ENCODE measurements at places on chromosomes 5 and 9.
A peak's percentile ranks its signal among the peaks of the same experiment; 100 is the strongest.

DNA sequence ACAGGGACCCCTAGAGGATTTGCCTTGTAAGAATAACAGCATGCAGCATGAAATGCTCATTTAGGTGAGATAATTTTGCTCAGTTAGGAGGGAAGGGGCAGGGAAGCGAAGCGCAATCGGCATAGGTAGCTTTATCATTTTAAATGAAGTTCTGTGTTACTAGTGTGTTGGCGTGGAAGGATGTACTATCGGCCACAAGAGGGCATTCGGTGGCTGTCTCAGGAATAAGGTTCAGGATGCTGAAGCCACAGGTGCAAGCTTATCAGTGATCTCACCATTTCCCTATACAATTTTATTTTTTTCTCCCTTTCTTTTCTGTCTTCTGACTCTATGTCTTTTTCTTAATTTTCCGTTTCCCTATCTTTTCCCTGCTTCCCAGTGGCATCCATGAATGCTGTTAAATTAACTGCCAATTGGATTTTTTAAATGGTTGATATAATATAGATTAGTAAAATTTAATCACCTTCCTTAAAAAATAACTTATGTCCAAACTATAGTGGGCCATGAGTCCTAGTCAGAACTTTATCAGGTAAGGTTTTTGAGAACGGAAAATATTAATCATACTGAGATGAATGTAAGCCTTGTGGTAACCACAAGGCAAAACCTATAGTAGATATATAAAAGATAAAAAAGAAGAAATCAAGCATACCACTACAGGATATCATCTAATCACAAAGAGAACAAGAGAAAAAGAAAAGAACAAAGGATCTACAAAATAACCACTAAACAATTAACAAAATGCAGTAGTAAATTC lies 1.2 kb upstream of the INSL6 start:
- peak; percentile 47 for DNase-seq

DNA sequence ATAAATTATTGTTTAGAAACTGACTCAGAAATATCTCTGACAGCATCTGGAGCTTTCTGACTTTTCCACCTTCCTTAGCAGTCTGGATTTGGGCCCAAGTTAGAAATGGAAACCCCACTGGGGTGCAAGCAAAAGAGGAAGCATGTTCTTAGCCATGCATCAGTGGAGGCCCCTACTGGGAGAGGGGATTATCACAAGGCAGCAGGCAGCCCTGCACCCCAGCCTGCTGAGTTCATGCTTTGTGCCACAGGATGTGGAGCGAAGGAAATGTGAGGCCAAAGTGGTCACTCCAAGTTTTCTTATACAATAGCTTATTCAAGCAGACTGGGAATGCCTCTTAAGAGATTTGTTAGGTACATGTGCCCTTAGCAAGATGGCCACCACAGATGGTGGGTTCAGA lies 146.5 kb upstream of the TLX3 start:
- DNase-seq, result peak; percentile 27

- peak; percentile 70 for DNase-seq
Observed at GRCh38 chr5:148687427-148687826, 33.1 kb upstream of the HTR4 start.

DNA sequence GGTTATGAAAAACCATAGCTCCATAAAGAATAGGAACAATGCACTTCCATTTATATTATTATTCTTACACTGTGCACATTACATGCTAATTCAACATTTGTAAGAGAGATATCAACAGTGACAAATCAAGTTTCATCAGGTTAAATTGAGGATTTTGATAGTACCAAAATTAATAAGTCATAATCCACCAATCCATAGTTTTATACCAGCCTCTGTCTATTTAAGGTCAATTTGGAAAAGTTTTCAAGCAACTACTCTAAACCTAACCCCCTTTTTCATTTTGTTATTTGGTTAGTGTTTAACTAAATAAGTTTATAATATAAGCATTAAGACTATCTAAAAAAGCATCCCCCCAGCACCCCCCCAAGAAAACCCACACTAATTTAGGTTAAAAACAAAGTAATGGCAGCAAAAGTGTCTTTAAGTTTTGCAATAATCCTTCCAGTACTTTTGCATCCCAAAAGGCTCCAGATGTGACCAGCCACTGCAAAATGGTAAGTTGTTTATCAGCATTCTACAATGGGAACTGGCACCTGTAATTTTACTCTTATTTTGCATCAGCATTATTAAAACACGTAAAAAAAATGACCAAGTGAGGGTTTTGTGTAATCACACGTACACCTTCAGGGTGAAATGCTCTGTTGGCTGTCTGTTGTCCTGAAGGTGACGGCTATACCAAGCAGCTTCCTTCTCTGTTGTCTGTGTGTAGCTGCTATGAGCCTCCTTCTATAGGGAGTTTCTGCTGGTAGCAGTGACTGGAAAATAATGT lies 36.8 kb upstream of the SSBP2 start:
- DNase-seq, result peak; percentile 9

DNA sequence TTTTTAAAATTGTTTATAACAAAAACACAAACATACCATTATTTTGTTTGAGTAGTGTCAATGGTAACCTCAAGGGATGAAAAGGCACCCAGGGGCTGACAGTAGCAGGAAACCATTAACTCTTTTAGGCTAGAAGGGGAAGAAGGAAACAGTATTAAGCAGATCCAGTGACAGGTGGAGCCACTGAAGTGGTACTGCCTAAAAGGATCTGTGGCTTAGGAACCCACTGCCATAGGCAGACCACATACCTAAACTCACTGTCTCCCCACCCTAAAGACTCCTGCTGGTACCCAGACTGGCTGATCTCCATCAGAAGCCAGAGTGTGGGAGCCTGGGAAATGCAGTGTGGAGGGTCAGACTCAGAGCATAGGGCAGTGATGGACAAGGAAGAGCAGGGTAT lies 13.5 kb downstream of the RLN1 start:
- DNase-seq, result no peak

GRCh38 chr5:172049226-172049796 lies 42.9 kb upstream of the FBXW11 start:
- DNase-seq, result no peak

- peak; percentile 86 for DNase-seq
Observed at GRCh38 chr9:133420392-133420827, 1.8 kb upstream of the ADAMTS13 start.

- DNase-seq, result no peak
Observed at GRCh38 chr5:151550146-151550545, 41.0 kb downstream of the FAT2 start.
